ENCODE measurements at places on chromosomes 6 and 20.

DNA sequence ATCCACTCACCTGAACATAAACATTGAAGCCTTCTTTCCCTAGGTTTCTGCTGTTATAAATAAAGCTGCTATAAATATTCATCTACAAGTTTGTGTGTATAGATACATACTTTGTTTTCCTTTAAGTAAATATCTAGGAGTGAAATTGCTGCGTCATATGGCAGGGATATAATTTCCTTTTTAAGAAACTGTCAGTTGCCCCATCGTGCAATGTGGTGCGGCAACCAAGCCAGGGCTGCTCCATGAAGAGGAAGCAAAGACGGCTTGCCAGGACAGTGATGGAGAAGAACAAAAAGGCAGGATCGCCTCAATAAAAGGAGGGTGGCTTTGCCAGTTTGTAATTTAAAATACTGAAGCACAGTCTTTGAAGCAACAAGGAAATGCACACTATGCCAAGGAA lies 36.6 kb downstream of the CITED2 start:
- no peak for DNase-seq

DNA sequence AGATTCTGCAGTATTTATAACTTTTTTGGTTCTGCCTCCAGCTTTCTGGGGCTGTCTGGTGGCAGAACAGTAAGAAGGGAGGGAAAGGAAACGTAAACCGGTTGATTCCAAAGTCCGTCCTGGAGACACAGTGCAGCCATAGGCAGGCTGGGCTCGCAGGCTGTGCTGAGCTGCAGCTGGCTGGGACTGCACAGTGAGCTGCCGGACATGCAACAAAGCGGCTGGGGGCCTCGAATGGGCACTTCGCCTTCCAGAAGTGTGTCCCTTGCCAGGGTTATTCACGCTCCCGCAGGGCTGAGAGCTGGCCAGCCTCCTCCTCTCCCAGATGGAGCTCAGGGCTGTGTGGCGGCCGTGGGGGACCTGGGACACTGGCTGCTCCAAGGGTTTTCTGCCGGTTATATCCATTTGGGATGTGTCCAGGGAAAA lies 78.1 kb upstream of the CD93 start:
- no peak for DNase-seq

DNA sequence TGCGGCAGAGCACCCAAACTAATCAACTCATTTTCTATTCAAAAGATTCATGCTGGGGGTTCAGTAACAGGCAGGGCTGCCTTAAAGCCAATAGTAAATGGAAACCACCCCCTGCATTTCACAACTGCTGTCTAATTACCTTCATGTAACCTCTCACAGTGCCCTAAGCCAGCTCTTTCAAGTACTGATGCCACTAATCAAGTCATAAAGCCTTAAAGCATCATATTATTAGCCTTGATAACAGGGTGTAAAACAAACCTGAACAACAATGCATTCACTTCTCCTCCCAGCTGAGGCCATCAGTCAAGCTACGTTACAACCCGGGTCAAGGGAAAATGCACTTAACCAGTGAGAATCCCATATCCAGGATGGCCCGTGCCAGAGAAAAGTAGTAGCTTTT lies 33.0 kb downstream of the TRERF1 start:
- no peak for DNase-seq

DNA sequence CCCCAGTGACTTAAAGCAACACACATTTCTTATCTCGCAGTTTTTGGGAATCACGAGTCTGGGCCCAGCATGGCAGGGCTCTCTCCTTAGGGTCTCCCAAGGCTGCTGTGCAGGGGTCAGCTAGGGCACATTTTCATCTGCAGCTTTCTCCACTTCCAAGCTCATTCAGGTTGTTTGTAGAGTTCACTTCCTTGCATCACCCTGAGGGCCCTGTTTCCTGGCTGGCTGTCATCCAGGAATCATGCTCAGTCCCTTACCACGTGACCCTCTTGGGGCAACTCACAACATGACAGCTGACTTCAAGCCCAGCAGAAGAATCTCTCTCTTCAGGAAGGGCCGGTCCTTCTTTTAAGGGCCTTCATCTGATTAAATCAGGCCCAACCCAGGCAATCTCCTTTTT lies 21.3 kb downstream of the SNAP25 start:
- no peak for DNase-seq

GRCh38 chr6:33589392-33589730 lies 9.3 kb upstream of the BAK1 start:
- no peak for DNase-seq
